ENCODE measurements at places on chromosomes 1 and 21.
A peak's percentile ranks its signal among the peaks of the same experiment; 100 is the strongest.

DNA sequence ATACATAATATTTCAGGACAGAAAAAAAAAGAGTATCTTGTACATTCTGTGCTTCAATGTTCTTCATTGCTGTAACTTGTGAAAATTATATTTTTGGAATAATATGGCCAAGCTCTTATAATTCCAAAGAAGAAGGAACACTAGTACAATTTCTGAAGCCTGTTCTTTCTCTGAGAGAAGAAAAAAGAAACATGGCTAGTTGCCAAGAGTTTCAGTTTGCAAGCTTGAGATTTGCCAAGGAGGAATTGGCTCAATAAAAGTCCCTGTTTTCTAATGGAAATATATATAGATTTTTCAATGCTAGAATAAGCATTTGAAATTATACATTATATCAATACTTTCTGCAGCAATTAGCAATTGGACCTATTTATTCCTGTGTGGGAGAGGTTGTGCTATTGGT is 285.2 kb upstream of the NEGR1 start:
- DNase-seq: no peak

DNA sequence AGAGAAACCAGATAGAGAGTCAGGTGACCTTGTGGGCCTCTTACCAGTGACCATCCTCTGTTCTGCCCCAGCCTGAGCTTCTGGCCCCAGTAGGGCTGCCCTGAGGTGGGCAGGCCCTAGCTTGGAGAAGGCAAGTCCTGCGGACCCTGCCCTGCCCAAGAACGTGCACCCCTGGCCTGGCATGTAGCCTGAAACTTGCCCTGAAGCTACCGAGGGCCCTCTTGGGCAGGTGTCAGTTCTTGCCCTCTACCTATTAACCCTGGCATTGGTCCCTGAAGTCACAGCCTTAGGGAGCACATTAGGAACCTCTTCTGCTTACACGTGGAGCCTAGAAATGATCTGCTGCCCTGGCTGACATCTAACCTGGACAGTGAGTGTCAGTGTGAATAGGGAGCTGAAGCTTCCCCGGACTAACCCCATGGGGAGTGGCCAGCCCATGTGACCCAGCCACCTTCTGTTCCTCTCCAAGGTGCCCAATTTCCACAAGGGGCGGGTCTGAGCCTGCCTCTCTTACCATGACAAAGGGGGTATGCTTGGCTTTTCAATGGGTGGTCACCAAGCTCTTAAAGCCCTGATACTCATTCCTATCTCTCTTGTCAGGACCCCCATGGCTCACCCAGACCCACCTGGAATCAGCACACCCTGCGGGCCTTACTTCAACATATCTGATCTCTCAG is 163.0 kb downstream of the ZSCAN20 start:
- DNase-seq: no peak

- no peak for DNase-seq
Observed at GRCh38 chr1:8854240-8854639, 24.2 kb downstream of the ENO1 start.

DNA sequence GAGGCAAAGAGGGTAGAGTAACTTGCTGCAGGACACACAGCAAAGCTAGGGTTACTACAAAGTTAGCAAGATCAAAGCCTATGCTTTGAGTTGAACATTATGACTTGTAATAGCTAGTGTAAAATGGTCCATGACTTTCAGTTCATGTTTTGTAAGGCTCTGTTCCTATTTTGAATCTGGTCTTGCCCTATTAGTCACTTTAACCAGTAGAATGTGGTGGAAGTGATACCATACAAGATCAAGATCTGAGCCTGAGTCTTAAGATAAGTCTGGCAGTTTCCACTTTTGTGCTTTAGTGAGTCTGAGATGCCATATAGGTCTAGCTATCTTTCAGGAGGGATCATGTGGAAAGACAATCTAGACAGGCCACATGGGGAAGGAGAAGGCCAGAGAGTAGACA is 282.1 kb upstream of the BRINP3 start:
- DNase-seq: no peak

DNA sequence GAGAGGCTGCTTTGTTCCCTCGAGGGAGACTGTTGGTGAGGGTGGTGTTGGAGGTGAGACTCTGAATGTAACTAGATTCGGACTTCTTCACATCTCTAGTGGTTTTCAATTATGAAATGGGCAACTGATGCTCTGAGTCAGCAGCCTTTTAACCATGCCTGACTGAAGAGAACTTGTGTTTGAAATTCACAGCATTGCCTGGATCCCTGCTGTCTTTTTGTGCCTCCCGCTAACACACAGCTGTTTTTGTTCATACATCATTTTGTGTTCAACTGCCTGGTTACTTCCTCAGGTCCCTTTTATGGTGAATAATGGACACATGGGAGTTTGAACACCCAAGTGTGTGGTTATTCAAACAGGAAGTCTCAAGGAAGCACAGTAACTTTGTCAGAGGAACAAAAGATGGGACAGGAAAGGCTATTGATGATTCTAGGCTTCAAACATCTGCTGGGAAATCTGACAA is 16.8 kb downstream of the LAMC1 start:
- DNase-seq: peak; percentile 51

GRCh38 chr1:119102051-119102450 is 38.4 kb downstream of the WARS2 start:
- no peak for DNase-seq

- no peak for DNase-seq
Observed at GRCh38 chr1:154808909-154809262, 61.2 kb downstream of the KCNN3 start.
